Activated naive CD4-positive, alpha-beta T cell treated with anti-CD3 and anti-CD28 coated beads, Interleukin-2, amount 50 U/mL, for 16 hours (primary cell): ENCODE measurements at places on chromosomes 13 and 19.

DNA sequence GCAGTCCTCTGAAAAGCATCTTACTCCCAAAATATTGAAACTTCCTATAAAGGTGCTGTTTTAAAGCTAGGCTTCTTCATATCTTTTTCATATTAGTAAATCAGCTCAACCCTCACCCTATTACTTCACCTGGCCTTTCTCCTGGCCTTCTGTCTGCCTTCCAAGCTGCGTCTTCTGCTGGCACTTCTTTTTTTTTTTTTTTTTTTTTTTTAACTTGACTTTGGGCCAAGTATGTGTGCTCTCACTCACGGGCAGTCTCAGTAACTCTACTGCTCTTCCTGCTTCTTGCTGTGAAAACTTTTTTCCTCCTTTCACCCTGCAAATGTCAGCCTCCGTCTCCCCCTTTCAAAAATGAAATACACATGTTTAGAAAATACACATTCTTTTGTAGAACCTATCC lies 41.2 kb upstream of the KCTD4 start:
- no peak for DNase-seq

DNA sequence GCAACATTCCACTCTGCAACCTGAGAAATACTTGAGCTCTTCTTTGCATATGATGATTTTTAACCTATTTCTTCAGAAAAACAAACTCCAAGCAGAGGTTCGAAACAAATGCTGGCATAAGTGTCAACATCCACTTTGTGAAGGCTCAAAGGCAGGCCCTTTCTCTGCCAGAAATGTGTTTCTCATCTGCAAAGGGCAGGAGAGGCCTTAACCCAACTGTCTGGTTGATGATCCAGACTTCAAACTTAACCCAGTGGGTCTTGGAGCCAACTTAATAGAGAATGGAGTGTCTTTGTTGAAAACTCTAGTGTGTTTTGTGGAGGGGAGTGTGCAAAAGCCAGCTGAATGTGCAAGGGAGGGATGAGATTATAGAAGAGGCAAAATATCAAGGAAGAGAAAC lies 28.3 kb upstream of the ZNF507 start:
- DNase-seq: no peak

GRCh38 chr19:34962687-34963572 lies 1.1 kb downstream of the ZNF792 start:
- no peak for DNase-seq

- no peak for DNase-seq
These were observed 18.5 kb upstream of the RNF17 start for GRCh38 chr13:24745516-24745860.
